Stimulated activated memory B cell treated with anti-CD40 and anti-IgM and Interleukin-4, amounts not matched to agents 10 μg/mL and 1 μg/mL and 100 μg/mL, for 72 hours (primary cell): ENCODE measurements at places on chromosomes 4 and X.

DNA sequence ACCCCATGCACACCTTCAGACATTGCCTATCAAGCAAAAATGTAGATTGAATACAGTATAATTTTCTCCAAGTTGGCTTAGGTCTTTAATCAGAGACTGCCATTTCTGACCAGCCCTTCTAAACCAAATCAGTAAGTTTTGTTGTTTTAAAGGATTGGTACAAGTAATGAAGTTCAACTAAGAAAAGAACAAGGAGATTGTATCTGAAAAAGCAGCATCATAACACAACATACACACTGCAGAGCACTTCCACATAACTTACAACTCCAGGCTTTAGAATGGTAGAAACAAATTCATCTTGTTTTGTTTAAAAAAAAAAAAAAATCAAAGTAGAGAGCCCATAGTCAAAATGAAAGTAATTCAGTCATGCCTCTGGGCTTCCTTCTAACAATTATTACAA lies 16.1 kb upstream of the AMBN start:
- no peak for ATAC-seq
- no peak overlapping the region for H3K27ac ChIP-seq
- peaks cover 19% of the 10 kb centered on the region for H3K27me3 ChIP-seq
- no peak overlapping the region for H3K4me3 ChIP-seq

DNA sequence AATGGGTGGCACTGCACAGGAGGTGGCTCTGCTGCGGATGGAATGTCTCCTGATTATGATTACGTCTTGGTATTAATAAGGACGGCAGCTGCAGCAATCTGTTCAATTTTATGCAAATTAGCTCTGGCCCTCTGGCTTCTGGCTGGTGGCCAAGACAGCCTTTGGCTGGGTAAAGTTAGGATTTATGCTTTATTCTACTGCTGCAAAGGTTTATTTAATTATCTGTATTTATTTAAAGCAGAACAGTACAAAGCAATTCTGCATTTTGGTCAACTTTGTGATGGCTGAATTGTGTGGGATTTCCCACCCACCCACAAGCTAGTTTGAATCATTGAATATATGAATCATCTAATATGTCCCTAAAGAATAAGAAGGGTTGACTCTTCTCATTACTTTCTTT lies 745.6 kb upstream of the FAM241A start:
- H3K4me1 ChIP-seq = no peaks in the 10 kb centered on the region
- no peak for ATAC-seq
- H3K27me3 ChIP-seq = no peaks in the 10 kb centered on the region
- no peak overlapping the region for H3K27ac ChIP-seq

DNA sequence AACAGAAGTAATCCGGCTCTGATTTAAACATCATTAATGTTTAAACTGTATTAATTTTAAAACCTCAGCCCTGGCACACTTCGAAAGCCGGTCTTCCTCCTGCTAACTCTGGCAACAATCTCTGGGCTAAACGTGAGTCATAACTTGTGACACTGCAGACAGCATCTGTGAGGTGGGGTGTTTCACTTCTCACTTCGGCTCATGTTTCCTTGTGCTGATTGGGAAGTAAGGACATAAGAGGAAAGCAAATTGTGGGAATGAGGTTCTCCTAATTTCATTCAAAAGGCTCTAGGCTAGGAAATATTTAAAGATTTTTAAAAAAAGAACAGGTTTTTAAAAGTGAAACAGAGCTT lies 139.9 kb upstream of the USP9X start:
- no peaks in the 10 kb centered on the region for H3K4me1 ChIP-seq
- no peak overlapping the region for H3K27ac ChIP-seq
- H3K27me3 ChIP-seq = no peaks in the 10 kb centered on the region
- ATAC-seq = no peak

DNA sequence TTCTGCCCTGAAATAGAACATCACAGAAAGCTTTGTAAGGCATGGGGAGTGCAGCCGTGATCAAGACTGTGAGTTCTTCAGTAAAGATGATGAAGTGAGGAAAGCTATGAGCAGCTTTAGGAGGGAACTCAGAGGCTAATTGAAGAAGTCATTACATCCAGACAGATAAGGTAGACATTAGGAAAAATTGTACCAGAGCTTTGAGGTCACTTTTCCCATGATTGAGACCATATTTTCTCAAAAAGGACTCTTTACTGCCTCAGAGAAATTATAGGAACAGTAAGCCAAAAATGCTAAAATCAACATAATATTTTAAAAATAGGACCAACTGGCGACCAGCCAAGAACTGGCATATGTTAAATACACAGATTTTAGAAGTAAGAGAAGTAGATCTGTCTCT lies 11.2 kb downstream of the CHST7 start:
- H3K4me3 ChIP-seq = no peak overlapping the region
- ATAC-seq = no peak
- H3K27ac ChIP-seq = no peak overlapping the region
- H3K4me1 ChIP-seq = no peaks in the 10 kb centered on the region

- ATAC-seq = peak; percentile 92
- H3K4me1 ChIP-seq = peaks cover 55% of the 10 kb centered on the region
- peak within 1 kb of the TSS; percentile 95 for H3K27ac ChIP-seq
- peak within 1 kb of the TSS; percentile 88 for H3K4me3 ChIP-seq
- peaks cover 25% of the 10 kb centered on the region for H3K36me3 ChIP-seq
Measured at GRCh38 chrX:154547245-154548027, at the start of gene IKBKG. Gene IKBKG, plus strand, starts transcription at chrX:154547620. Its CDS starts 4,383 bp downstream, at chrX:154552003.

GRCh38 chrX:33434256-33435092 lies 223.1 kb upstream of the DMD start:
- no peak for ATAC-seq
- no peaks in the 10 kb centered on the region for H3K27me3 ChIP-seq
- no peak overlapping the region for H3K27ac ChIP-seq
- no peak overlapping the region for H3K4me3 ChIP-seq

DNA sequence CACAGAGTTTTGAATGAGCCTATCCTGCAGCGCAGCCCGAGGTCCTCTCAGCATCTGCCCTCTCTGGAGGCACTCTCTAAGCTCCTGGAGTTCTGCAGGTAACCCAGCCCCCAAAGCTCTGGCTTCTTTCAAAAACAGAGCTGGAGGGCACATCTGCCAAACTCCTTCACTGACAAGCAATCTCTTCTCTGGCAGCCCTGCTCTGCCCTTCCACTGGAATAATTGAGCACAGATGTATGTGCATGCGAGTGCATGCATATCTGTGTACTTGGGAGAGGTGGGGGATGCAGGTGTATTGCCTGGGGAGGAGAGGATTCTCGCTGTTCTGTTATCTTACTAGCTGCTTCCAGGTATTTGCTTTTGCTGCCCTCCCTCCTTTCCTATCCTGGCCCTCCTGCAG lies 22.2 kb upstream of the PLP1 start:
- ATAC-seq = no peak
- H3K36me3 ChIP-seq = no peaks in the 10 kb centered on the region
- H3K27ac ChIP-seq = no peak overlapping the region
